SK-N-DZ (cell line): ENCODE measurements at places on chromosomes 4 and X.

DNA sequence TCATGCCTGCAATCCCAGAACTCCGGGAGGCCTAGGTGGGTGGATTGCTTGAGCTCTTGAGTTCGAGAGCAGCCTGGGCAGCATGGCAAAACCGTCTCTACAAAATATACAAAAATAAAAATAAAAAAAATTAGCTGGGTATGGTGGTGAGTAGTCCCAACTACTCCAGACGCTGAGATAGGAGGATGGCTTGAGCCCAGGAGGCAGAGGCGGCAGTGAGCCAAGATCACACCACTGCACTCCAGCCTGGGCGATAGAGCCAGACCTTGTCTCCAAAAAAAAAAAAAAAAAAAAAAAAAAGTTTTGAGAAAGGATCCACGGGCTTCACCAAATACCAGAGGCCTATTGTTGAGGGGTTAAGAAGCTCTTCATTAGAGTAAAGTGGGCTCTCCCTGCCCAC is 8.0 kb downstream of the SUPT20HL2 start:
- DNase-seq, result no peak

DNA sequence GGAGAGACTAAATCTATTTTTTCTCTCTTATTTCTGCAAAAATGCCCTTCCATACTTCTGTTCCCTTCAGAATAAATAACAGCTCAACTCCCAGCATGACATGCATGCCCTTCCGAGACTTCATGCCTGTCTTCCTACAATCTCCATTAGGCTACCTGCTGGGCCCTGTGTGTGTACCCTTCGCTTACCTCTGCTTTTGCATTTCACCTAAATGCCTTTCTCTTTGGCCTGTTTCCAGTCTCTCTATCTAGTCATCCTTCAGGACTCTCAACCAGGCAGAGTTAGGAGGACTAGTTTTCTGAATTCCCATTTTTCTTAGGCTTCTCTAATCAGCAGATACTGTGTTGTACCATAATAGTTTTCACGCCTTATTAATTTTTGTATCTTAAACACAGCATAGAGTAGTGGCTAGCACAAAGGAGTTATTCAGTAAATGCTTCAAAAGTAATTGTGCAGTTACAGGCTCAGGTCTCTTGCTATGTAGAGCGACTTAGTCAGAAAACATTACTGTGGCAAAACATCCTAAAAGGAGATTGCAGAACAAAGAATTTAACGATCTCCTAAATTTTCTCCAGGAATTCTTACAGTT is 20.5 kb downstream of the SEPTIN11 start:
- DNase-seq, result no peak

- no peak for DNase-seq
These were observed 201.1 kb downstream of the OPHN1 start for GRCh38 chrX:68232206-68232605.

GRCh38 chr4:7608046-7608445 is 173.3 kb upstream of the PSAPL1 start:
- no peak for DNase-seq

DNA sequence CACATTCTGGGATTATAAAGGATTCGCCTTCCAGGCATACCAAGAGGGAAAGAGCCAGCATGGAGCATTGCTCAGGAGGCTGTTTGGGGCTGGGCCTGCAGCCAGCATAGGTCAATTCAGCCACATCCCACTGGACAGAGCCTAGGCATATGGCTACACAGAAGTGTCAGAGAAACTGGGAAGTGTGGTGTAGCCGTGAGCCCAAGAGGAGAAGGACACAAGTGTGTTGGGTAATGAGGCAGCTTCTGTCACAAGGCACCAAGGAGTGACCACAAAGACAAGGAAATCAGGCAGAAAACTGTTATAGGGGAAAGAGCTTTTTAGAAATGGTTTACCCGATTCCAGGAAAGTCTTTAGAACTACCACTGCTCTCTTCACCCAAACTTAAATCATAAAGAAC is 178.6 kb upstream of the TBL1X start:
- DNase-seq, result no peak

DNA sequence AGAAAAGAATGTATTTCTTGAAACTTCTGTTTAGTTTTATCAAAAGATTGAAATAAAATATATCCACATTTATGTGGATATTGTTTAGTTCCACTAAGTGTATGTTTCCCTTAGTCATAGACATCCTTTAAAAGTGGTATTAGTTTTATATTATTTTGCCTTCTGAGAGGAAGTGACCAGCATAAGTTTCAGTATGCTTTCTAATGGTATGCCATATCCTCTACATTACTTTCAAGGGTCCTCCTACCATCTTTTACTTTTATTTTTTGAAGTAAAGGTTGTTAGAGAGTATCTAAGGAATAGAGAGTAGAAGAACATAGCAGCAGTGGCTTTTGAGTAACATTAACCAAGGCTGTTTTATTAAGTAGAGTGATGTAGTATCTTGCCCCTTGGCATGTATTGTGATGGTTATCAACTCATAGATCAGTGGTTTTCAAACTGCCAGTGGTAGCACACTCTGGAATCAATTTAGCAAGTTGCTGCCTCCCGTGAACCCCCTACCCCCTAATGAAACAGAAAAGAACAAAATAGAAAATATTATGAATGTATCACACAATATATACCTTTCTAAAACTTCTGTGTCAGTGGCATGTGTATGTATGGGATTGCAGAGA is 44.8 kb downstream of the RBPJ start:
- DNase-seq, result no peak
